ENCODE measurements at places on chromosomes 2 and 18.

GRCh38 chr2:66228128-66228547 lies 206.8 kb upstream of the MEIS1 start:
- no peak for DNase-seq

DNA sequence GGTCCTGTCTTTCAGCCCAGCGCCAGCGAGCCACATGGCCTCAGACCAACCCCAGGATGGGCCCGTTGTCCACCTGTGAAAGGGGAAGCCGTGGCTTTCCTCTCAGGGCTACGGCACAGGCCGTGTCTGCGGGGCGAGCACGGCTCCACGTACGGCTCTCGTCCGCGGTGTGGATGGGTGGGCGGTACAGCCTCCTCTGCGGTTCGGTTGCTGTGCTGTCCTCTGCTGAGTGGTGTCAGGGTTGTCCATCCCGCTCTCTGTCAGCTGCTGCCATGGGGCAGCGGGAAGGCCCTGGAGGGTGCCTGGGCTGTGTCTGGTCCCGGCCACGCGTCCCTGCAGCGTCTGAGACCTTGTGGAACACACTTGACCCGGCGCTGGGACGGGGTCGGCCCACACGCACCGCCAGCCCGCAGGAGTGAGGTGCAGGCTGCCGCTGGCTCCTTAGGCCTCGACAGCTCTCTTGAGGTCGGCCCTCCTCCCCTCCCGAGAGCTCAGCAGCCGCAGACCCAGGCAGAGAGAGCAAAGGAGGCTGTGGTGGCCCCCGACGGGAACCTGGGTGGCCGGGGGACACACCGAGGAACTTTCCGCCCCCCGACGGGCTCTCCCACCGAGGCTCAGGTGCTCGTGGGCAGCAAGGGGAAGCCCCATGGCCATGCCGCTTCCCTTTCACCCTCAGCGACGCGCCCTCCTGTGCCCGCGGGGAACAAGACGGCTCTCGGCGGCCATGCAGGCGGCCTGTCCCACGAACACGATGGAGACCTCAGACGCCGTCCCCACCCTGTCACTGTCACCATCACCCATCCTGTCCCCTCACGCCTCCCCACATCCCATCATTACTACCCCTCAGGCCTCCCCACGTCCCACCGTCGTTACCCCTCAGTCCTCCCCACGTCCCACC lies 128.7 kb downstream of the NFATC1 start:
- DNase-seq: no peak

DNA sequence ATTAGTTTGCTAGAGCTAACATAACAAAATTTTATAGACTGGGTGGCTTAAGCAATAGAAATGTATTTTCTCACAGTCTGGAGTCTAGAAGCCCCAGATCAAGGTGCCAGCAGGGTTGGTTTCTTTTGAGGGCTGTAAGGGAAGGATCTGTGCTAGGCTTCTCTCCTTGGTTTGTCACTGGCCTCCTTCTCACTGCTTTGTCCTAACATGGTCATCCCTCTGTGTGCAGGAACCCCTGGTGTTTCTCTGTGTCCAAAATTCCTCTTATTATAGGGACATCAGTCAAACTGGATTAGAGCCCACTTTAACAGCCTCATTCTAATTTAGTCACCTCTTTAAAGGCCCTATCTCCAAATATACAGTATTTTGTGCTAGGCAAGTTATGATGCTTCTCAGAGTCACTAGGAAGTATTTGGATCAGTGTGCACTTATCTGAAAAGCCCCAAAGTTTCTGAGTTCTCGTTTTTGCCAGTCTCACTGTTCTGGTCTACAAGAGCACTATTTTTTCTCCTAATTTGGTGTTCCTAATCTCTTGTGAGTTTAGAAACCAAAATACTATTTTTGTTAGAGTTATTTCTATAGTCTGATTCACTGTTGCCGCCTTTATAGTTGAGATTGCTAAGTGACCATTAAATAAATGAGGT lies 29.0 kb downstream of the ZC3H6 start:
- no peak for DNase-seq

DNA sequence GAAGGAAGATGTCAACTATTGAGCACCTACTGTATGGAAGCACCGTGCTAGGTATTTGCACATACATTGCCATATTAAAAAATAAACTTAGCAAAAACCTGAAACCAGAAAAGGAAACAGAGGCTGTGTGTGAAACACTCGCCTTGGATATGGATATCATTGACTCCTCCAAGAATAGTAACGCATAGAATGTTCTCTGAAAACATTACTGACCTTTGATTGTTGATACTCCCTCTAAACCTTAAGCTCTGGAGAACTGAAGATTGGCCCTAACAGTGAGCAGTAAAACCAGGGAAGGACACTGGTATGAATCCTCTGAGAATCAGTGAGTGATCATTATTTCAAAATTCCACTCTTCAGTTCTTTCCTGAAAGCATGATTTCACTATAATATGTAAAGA lies 236.8 kb downstream of the CDH20 start:
- no peak for DNase-seq

DNA sequence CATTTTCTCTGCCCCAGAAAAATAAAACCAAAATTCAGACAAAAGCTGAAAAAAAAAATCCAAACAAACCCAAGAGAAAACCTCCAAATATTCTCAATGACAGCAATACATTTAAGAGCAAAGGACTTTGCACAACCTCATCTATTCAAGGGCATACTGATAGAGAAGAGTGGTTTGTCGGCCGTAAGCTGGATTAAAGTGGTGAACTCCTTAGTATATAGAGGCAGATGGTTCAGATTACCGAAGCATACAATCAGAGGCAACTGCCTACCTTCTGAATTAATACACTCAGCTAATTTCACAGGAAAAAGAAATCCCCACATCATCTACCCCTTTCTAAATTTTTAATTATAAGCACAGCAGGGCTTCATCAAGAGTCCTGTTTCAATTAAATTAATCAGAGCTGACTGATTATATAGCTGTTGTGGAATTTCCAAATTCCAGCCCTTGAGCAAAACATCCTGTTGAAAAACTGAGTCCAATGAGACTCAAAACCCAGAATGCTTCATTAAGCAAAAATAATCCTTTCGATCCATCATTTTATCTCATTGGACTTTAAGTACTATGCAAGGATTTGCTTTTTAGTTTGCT lies at the start of gene CPLX4:
Gene CPLX4, minus strand, starts transcription at position 190 of the 591 bp plus-strand sequence. Its CDS starts 187 bp downstream, at position 3.
- DNase-seq: no peak

DNA sequence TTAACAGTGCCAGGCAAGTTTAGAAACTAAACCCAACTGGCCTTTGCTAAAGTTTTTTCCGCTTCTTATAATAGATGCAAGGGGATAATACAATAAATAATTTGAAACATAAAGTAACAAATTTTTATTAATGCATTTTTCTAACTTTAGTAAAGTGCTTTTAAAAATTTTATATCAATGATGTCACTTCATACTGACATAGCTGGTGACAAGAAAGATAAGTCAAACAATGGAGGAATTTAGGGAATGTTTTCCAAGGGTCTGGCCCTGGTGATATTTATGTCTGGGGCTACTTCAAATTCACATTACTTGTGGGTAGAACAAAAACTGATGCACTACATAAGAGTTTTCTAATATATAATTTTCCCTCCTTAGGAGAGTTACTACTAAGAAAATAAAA lies 61.2 kb upstream of the CBLN2 start:
- no peak for DNase-seq

DNA sequence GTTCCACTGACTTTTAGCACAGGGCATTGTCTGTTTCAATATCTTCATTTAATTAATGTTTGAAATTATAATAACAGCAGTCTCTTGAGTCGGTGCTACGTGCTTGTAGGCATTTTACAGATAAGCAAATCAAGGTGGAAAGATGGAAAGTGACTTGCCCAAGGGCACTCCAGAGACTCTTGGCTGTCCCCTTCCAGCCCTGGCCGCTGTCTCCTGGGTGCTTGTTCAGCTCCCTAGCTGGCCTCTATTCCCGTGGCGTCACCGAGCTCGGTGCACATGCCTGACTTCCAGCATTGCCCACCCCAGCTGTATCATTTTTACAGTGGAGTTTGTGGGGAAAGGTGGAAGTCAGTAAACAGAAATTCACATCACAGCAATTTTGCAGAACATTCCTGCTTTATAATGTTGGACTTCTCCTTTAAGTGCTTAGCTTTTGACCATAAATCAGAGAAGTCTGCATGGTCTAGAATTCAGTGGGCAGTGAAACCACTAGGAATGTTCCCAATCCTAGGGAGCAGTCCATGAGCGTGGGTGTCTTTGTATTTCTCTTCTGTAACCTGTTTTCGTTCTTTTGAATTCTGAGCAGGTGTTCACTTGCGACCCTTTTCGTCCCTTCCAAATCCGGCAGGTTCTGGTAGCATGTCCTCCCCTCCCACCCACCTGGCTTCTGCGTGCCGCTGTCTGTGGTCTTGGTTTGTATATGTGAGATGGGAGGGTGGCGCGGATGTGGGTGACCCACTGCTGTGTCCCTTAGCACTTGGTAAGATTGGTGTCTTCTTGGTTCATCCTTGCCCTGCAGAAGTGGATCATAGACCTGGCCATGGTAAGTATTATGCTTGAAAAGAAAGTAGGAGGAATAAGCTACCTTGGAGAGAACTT lies 8.4 kb downstream of the SLC66A3 start:
- DNase-seq: no peak

- no peak for DNase-seq
These were observed 51.0 kb downstream of the TTC27 start for GRCh38 chr2:32678825-32679224.

DNA sequence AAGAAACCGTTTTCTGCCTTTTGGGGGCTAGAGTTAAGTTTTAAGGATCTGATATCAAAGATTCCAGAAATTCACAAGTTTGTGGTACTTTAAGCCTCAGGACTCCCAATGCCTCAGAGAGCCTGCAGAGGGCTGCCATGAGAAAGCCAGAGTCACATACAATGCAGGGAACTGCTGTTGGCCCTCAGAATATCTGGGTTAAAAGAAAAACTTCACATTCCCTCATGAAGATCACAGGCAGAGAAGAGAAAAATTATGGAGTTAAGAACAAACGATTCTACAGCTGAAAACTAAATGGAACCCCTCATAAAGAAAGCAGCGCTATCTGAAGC lies 39.5 kb downstream of the HDAC4 start:
- DNase-seq: no peak

DNA sequence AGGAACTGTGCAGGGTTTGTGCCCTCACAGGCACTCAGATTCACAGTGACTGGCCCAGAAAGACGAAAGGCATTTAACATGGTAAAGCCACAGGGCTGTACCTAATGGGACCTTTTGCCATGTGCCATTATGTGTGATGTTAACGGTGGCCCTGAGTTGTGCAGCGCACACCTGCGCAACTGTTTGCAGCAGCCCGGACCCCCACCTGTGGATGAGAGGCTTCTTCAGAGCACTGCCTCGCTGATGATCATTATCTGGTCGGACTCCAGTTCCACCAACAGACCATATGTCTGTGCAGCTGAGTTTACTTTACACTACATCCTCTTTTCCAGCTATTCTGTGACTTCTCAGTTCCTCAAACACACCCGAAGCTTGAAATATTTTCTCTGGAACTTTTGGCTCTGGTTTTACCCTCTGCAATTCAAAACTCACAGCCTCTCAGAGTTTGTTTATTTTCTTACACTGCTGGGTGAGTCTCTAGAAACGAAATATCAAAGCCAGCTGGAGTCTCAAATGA lies 35.6 kb upstream of the UBE2F start:
- no peak for DNase-seq

- DNase-seq: no peak
These were observed 41.4 kb upstream of the SMAD7 start for GRCh38 chr18:48992133-48992532.

GRCh38 chr2:15494877-15495276 lies 66.3 kb downstream of the NBAS start:
- DNase-seq: no peak

DNA sequence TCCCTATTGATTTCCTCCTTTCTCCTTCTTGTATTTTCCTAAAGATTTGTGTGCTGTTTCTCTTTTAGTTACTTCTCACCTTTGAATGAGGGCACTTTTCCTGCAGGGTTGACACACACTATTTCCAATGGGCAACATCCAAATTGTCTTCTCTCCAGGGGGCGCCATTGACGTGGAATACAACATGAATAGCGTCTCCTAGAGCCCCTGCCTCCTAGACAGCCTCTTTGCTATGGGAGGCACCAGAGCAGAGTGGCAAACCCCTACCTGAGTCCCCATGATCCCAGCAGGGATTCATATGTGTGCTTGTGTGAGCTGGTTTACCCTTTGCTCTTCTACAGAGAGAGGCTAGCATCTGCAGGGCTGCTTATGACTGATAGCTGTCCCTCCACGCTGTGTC lies 61.3 kb upstream of the ITSN2 start:
- peak; percentile 76 for DNase-seq

DNA sequence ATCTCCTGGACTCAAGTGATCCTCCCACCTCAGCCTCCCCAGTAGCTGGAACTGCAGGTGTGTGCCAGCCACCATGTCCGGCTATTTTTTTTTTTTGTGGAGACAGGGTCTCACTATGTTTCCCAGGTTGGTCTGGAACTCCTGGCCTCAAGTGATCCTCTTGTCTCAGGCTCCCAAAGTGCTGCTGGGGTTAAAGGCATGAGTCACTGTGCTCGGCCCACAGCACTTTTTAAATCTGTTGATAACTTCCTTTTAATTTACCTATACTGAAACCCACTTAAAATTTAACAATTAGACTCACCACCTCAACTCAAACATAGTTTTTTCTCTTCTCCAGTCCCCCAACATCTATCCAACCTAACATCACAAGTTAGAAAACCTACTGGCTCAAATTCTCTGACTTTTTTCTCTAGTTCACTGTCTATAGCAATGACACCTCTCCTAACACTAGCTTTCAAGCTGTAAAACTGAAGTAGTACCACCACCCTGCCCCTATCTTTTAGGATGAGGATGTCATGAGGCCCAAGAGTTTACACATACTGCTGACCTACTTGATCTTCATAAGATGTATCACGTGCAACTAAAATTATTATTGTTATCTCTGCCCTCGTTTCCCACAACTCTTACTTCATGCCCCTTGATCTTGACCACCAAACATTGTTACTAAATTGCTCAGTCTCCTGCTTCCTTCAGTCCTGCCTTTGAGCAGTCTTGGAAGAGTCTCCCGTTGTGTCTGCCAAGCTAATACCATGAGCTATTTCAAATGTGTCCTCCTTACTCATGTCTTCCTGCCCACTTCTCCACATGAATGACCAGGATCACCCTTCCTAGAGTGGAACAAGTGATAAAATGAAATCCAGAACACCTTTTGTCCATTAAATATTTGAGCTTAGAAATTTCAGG lies 142.3 kb upstream of the ZFP36L2 start:
- no peak for DNase-seq

DNA sequence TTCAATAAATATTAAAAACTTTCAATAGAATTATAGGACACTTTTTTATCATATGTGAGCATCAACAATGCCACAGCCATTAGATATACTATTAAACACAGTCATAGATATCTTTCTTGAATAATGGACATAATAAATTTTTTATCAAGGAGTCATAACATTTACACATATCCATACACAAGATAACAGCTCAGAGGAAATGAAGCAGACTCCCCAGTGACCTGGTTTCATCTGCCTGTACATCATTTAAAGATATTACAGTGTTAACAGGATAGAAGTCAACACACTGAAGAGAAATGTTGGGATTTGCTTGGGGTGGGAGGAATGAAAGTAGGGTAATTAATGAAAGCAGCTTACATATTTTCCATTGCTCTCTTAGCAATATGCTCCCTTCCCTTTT lies 5.1 kb downstream of the SCG2 start:
- DNase-seq: no peak

Data from NCI-H69 (cell line).